Stimulated activated CD8-positive, alpha-beta memory T cell treated with anti-CD3 and anti-CD28 coated beads, Interleukin-15, amount 100 ng/mL, for 48 hours (primary cell): ENCODE measurements at places on chromosomes 11 and 22.

- no peak for DNase-seq
Observed at GRCh38 chr11:96145163-96145585, 197.8 kb downstream of the MAML2 start.

GRCh38 chr22:48279461-48279756 lies 1517.0 kb downstream of the TBC1D22A start:
- DNase-seq: no peak

GRCh38 chr11:73997120-73997770 lies 11.6 kb downstream of the UCP3 start:
- no peak for DNase-seq

- DNase-seq: no peak
Observed at GRCh38 chr11:123704341-123704740, 37.1 kb downstream of the ZNF202 start.

- no peak for DNase-seq
Observed at GRCh38 chr22:41650229-41650628, 29.1 kb downstream of the XRCC6 start.

- no peak for DNase-seq
Observed at GRCh38 chr11:12680246-12680939, 6.2 kb downstream of the TEAD1 start.

DNA sequence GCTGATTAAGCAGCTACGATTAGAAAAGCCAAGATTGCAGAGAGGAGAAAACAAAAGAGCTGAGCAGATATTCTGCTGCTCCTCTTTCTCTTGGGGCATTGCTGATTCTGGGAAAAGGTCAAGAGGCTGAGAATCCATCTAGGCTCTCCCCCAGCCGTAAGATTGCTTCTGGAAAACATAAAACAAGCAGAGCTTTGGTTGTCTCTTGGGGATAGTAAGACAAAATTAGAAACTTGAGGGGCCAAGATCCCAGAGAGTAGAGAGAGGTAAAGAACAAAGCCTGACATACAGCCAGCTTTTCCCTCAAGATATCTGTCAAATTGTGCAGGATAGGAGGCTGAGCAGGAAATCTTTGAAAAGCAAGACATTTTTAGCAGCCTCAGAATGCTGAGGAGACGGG lies 158.2 kb downstream of the TTC28 start:
- no peak for DNase-seq

- DNase-seq: no peak
Observed at GRCh38 chr11:129458756-129459535, 83.3 kb downstream of the BARX2 start.

DNA sequence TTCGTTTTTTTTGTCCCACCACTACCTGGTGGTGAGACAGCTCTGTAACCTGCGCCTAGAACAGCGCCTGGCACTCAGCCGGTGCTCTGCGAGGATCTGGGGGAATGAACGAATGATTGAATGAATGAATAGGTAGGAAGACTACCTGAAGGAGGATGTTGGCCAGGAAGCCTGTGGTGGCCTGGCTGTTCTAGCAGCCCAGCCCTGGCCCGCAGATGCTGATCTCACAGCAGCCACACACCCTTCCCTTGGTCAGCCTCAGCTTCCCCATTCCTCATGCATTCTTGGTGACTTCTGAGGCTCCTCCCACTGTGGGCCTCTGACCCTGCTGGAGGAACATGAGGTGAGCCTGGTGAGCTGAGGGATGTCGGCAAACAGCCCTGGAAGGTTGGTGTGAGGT lies 3.7 kb downstream of the TRPM5 start:
- no peak for DNase-seq

- DNase-seq: no peak
Observed at GRCh38 chr11:75562836-75563484, 907 bp downstream of the SERPINH1 start.

GRCh38 chr11:47288066-47288465 lies 18.1 kb downstream of the MADD start:
- DNase-seq: no peak

GRCh38 chr11:47485107-47485506 lies 36.2 kb upstream of the RAPSN start:
- no peak for DNase-seq

GRCh38 chr11:117950301-117950700 lies 21.1 kb upstream of the TMPRSS13 start:
- DNase-seq: no peak

DNA sequence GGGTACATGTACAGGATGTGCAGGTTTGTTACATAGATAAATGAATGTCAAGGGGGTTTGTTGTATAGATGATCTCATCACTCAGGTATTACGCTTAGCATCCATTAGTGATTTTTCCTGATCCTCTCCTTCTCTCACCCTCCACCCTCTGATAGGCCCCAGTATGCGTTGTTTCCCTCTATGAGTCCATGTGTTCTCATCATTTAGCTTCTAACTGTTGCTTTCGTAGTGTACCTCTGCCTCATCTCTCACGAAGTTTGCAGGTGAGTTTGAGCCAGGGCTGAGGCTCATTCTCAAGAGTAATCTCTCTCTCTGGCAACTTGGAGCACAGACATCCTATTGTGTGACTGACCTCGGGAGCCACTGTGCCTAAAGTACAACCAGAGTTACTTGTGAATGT lies 4.7 kb upstream of the HBE1 start:
- no peak for DNase-seq

DNA sequence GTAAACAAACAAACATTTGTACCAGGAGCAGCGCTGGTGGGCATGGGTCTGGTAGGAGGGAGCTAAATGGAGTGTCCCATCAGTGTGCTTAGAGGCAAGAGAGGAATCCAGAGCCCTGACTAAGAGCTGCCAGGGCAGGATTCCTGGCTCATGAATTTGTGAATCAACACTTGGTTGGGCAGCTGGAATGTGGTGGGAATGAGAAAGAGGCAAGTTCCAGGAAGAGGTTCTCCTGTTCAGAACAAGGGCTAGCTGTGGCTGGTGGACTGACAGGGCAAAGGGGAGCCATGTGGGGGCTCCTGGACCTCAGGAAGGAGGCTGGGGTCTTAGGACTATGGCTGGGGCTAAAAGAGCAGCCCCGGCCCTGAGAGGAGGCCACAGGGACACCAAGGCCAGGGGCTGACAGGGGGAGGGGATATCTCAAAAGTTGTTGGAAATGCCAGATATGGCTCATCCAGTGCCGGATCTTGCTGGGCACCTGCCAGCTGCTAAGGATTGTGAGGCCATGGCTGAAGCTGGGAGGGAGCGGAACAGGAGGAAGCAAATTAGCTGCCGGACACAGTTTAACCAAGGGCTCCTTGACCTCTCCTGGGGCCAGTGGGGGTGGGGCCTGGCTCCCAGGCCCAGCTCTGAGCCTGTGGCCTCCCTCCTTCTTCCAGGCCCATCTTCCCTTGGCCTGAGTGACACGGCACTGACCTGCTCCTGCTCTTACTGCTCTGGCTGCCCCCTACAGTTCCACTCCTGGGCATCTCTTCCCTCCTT lies 14.6 kb upstream of the P2RY6 start:
- no peak for DNase-seq

- DNase-seq: no peak
Observed at GRCh38 chr11:99352642-99353041, 331.9 kb downstream of the CNTN5 start.

DNA sequence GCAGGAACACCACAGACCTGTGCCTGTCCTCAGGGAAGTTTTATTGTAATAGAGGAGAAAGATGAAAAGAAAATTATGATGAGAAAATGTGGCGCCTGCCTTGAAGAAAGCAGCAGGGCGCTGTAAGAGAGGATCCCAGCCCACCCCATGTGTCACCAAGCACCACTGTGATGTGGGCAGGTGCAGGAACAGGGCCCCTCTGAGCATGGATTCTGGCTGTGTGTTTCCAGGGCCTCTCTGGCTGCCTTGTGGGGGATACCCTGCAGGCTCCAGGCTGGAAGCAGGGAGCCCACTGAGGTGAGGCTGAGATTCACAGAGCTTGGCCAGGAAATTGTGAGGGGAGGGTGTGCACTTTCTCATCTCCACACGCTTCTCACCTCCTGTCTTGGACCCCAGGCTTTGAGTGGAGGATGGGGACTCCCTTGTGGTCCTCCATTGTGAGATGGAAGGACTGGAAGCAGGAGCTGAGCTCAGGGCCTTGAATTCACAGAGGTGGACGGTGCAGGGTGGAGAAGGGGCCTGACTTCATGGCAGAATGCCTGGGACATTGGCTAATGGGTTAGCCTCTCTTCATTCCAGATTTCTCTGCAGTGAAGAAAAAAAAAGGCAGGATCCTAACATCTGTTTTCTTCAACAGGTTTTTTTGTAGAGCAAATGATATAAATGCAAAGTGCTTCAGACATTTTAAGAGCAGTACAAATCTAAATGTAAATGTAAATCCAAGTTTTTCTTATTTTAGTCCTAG lies 246.6 kb upstream of the B3GAT1 start:
- DNase-seq: no peak

GRCh38 chr11:117366248-117366647 lies 38.6 kb downstream of the CEP164 start:
- no peak for DNase-seq

GRCh38 chr11:72069787-72070251 lies 10.5 kb downstream of the NUMA1 start:
- no peak for DNase-seq
